ENCODE measurements at places on chromosomes 1 and 21. TPM values are rescaled to one million over a fixed set of nuclear protein-coding genes. Genes with fewer than 3 reads are reported as not detected.
A peak's percentile ranks its signal among the peaks of the same experiment; 100 is the strongest.

DNA sequence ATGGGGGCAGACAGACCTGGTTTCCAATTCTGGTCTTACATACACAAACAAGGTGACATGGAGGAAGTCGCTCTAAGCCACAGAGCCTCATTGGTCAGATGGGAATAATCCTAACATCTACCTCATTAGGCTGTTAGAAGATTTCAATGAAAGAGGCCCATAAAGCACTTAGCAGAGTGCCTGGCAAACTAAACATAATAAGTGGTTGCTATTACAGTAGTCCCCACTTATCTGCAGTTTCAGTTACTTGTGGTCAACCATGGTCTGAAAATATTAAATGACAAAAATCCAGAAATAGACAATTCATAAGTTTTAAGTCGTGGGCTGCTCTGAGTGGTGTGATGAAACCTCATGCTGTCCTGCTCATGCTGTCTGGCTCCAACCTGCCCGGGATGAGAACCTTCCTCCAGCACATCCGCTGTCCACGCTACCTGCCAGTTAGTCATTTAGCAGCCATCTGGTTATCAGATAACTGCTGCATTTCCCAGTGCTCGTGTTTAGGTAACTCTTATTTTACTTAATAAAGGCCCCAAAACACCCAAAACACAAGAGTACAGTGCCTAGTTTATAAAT is 112.3 kb downstream of the DDX20 start:
- H3K4me3 ChIP-seq, result no peak overlapping the region
- H3K27me3 ChIP-seq, result 0 out of 2 replicates have a peak, but pooled peaks cover 7% of the 10 kb centered on the region
- no peak overlapping the region for H3K27ac ChIP-seq

- DNase-seq, result peak; percentile 64
- H3K27me3 ChIP-seq, result no peaks in the 10 kb centered on the region
- H3K36me3 ChIP-seq, result peaks cover 24% of the 10 kb centered on the region
- H3K27ac ChIP-seq, result no peak overlapping the region
Measured at GRCh38 chr21:25881524-25882376, 147.0 kb downstream of the GABPA start.

Gene ADAM30
- not detected for polyA plus RNA-seq

DNA sequence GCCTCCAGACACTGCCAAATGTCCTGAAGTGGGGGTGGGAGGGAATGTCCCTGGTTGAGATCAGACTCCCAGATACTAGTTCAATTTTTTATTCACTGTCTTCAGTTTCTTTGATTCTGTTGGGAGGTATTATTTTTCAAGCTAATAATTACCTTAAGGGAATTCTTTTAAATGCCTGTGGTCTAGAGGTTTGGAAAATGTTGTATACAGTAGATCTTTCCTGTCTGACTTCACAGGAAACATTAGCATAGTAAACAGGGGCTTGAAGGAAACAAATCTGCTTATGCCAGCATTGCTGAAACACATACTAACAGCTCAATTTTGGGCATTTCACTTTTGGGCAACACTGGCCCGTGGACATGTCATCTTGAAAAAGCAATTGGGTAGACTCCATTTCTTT is 84.3 kb upstream of the HP1BP3 start:
- H3K27ac ChIP-seq, result no peak overlapping the region
- DNase-seq, result no peak
- no peaks in the 10 kb centered on the region for H3K4me1 ChIP-seq

GRCh38 chr1:12549460-12550349 is 68.3 kb downstream of the DHRS3 start:
- no peaks in the 10 kb centered on the region for H3K36me3 ChIP-seq
- H3K4me3 ChIP-seq, result peak overlapping the region; percentile 28
- H3K27ac ChIP-seq, result peak overlapping the region; percentile 76
- DNase-seq, result no peak
- no peaks in the 10 kb centered on the region for H3K27me3 ChIP-seq

DNA sequence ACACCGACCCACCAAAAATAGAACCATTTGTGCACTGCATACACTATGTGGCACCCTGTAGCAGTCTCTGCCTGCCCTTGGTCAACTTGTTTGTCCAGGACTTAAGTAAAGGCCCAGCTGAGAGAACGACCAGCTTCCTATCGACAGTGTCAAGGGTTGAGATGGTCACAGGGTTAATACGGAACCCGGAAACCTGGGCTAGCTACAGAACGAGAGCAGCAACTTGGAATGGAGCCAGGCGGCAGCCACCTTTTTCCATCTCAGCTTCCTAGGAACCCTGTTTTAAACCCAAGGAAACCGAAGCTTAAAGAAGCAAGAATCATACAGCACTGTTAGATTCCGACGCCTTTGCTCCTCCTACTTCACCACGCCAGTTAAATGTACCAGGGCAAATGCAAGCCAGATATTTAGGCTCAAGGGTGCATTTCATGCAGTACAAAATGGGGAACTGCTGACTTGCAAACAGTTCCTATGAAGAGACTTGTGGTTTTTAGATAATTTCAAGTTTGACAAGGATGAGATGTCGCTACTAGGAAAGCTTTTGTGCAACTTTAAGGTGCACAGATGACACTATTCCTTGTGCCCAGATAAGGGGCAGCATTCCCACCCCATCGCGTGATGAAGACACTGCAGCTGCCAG is 35.5 kb downstream of the SLC66A1 start:
- H3K27me3 ChIP-seq, result no peaks in the 10 kb centered on the region
- DNase-seq, result no peak
- peaks cover 51% of the 10 kb centered on the region for H3K4me1 ChIP-seq
- peak overlapping the region; percentile 26 for H3K27ac ChIP-seq
- peaks cover 8% of the 10 kb centered on the region for H3K36me3 ChIP-seq

Gene SLFNL1
- 0.16 TPM for polyA plus RNA-seq

GRCh38 chr1:41461790-41462679 is 22.4 kb downstream of the EDN2 start:
- H3K27ac ChIP-seq, result no peak overlapping the region
- DNase-seq, result no peak
- H3K4me3 ChIP-seq, result no peak overlapping the region
- H3K36me3 ChIP-seq, result no peaks in the 10 kb centered on the region

- H3K27ac ChIP-seq, result no peak overlapping the region
- H3K4me3 ChIP-seq, result no peak overlapping the region
- H3K27me3 ChIP-seq, result no peaks in the 10 kb centered on the region
- H3K4me1 ChIP-seq, result no peaks in the 10 kb centered on the region
- no peak for DNase-seq
- H3K36me3 ChIP-seq, result peaks cover 4% of the 10 kb centered on the region
Measured at GRCh38 chr1:101050869-101051268, 25.3 kb upstream of the DPH5 start.

DNA sequence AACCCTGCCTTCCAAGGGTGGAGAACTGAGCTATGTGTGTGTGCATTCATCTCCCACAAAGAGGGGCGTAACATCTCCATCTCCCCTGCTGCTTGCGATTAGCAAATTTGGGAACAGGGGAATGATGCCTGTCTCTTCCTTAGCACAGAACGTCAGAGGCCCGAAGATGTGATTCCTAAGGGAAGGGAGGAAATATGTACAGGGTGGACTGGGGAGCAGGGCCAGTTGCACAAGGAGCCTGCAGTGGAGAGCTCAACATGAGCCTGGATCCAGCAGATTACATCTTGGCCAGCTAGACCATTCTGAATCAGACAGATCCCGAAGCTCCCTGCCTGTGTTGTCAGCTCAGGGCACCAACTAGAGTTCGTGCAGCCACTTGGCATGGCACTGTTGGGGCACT is 118.1 kb downstream of the NGF start:
- no peak for DNase-seq
- H3K4me1 ChIP-seq, result peaks cover 7% of the 10 kb centered on the region
- no peak overlapping the region for H3K27ac ChIP-seq
- no peaks in the 10 kb centered on the region for H3K27me3 ChIP-seq

DNA sequence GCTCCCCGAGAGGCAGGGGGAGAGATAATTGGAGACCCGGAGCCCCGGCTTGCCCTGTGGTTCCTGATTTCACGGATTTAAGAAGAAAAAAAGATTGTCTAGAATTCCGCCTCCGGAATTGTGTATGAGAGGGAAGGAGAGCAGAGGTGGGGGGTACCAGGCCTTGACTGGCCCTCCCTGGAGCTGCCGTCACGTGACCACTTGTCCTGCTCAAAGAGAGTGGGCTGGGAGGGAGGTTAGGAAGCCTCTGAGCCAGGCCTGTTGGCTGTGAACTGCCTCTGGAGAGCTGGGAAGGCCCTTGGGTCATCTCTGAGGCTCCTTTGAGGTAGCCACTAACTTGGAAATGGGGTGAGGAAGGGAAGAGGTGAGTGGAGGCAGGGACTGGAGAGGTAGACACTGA is 106.5 kb downstream of the GRIK3 start:
- no peak overlapping the region for H3K27ac ChIP-seq
- no peak for DNase-seq
- H3K4me3 ChIP-seq, result no peak overlapping the region
- no peaks in the 10 kb centered on the region for H3K36me3 ChIP-seq
- no peaks in the 10 kb centered on the region for H3K4me1 ChIP-seq

DNA sequence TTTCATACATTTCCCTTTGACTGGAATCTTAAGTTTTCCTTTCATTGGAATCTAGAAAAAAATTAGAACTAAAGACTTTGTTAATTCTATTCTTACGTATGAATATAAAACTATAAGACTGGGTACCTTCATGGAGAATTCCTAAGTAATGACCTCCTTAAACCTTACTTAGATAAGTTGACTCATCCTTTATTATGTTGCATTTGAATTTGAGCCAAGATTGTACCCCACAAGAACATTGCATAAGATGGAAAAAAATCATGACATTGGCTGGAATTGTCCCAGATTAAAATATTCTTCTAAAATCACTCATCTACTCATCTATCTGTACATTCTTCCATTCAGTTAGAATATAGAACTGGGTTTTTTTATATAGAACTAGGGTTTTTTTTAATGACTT is 137.4 kb downstream of the C1orf21 start:
- DNase-seq, result no peak
- H3K27ac ChIP-seq, result no peak overlapping the region
- H3K27me3 ChIP-seq, result no peaks in the 10 kb centered on the region
- peaks cover 5% of the 10 kb centered on the region for H3K4me1 ChIP-seq
- H3K36me3 ChIP-seq, result no peaks in the 10 kb centered on the region
- no peak overlapping the region for H3K4me3 ChIP-seq

GRCh38 chr1:205453466-205453865 is 2.4 kb downstream of the BLACAT1 start:
- H3K36me3 ChIP-seq, result no peaks in the 10 kb centered on the region
- no peaks in the 10 kb centered on the region for H3K4me1 ChIP-seq
- H3K27me3 ChIP-seq, result peaks cover 76% of the 10 kb centered on the region
- no peak for DNase-seq
- H3K27ac ChIP-seq, result no peak overlapping the region

GRCh38 chr21:17777072-17777765 is 41.9 kb downstream of the C21orf91 start:
- H3K27ac ChIP-seq, result no peak overlapping the region
- no peak for DNase-seq
- no peaks in the 10 kb centered on the region for H3K36me3 ChIP-seq

Gene CYB5RL
- 4.7 TPM for polyA plus RNA-seq

DNA sequence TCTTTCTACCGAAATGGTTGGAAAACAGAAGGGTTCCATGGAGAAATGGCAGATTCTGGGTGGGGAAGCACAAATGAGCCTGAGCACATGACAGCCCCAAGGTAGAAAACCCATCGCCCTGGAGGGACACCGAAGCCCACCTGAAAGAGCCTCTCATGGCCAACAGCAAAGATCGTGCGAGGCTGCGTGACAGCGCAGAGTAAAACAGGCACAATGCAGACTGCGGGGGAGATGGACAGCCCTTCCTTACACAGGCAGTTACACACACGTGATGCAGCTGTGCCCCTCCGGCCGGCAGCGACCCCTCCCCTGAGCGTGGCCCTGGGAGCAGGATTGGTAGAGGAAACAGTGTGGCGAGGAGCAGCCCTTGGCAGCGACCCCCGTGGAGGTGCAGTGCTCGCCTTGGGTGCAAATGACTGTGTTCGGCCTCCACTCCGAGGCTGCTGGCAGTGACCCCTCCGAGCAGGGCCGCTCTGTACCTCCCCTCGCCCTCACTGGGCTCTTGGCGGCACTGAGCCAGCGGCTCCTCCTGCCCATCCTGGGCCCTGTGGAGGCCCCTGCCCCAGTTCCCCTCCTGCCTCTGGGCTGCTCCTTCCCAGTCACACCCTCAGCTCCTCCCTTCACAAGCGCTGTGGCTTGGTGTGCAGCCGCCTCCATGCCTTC is 120.9 kb upstream of the COL6A1 start:
- DNase-seq, result no peak
- no peaks in the 10 kb centered on the region for H3K27me3 ChIP-seq
- 0 out of 2 replicates have a peak, but pooled peaks cover 3% of the 10 kb centered on the region for H3K36me3 ChIP-seq
- peaks cover 14% of the 10 kb centered on the region for H3K4me1 ChIP-seq
- H3K4me3 ChIP-seq, result no peak overlapping the region

Gene GJA9
- not detected for polyA plus RNA-seq

- no peaks in the 10 kb centered on the region for H3K36me3 ChIP-seq
- peaks cover 7% of the 10 kb centered on the region for H3K4me1 ChIP-seq
- H3K27me3 ChIP-seq, result no peaks in the 10 kb centered on the region
- no peak for DNase-seq
- H3K4me3 ChIP-seq, result no peak overlapping the region
Measured at GRCh38 chr1:228830185-228830953, 95.1 kb downstream of the RHOU start.

DNA sequence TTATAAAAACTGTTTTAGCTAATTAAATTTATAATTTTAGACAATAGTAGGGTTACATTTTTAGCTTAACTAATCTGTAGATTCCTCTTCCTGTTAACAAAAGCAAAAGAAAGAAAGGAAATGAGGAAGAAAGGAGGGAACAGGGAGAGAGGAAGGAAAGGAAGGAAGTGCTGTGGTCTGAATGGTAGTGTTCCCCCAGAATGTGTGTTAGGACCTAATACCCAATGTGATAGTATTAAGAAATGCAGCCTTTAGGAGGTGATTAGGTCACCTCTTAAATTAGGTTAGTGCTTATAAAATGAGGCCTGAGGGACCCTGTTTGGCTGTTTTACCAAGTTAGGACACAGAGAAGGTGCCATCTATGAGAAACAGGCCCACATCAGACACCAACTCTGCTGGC is 136.9 kb upstream of the SAMSN1 start:
- H3K27me3 ChIP-seq, result no peaks in the 10 kb centered on the region
- H3K36me3 ChIP-seq, result no peaks in the 10 kb centered on the region
- no peak for DNase-seq
- no peak overlapping the region for H3K27ac ChIP-seq
- no peaks in the 10 kb centered on the region for H3K4me1 ChIP-seq
- no peak overlapping the region for H3K4me3 ChIP-seq

- peak; percentile 93 for DNase-seq
- H3K27ac ChIP-seq, result peak within 1 kb of the TSS; percentile 55
- no peaks in the 10 kb centered on the region for H3K4me1 ChIP-seq
- peak within 1 kb of the TSS; percentile 70 for H3K4me3 ChIP-seq
- no peaks in the 10 kb centered on the region for H3K36me3 ChIP-seq
- H3K27me3 ChIP-seq, result no peaks in the 10 kb centered on the region
Measured at GRCh38 chr1:50023292-50024159, at the start of gene AGBL4. Gene AGBL4, minus strand, starts transcription at chr1:50023954.

Gene PTPN7
- polyA plus RNA-seq, result not detected

Data from SK-N-SH (cell line).